ENCODE measurements at places on chromosomes 3 and 15.

- no peak for DNase-seq
Observed at GRCh38 chr3:59914251-59914650, 864.4 kb upstream of the CFAP20DC start.

- DNase-seq = no peak
Observed at GRCh38 chr15:68431792-68432401, at the start of gene ITGA11. TSS of gene ITGA11 (minus strand) at chr15:68432163. CDS start at chr15:68432066, 97 bp downstream.

DNA sequence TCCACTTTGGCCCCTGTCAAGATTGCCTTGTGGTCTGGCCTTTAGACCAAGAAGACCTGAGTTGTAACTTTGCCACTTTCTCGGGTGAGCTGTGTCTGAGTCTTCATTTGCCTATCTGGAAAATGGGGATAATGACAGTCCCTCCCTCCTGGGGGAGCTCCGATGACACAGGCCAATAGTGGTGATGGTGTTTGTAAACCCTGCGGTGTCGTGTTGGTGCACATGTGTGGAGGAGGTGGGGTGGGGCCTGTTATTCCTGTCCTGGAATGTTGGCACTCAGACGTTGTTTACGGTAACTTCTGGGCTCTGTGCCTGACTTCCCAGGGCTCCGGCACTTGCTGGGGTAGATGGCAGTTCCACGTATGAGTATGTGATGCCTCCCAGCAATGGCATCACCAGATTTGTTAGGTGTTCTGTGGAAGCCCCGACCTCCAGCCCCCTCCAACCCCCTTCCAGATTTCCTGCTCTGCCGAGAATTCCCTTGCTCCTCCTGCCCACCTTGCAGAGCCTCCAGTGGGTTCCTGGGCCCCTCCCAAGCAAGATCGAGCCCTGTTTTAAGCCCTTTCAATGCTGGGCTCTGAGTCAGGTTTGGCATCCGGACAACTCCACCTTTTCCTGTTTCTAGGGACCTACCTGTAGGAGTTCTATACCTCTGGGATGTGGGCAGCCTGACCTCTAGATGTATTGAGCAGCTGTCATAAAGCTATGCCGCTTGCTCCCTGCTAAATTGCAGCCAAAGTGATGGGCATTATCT is 31.4 kb downstream of the HRH1 start:
- peak; percentile 96 for DNase-seq

DNA sequence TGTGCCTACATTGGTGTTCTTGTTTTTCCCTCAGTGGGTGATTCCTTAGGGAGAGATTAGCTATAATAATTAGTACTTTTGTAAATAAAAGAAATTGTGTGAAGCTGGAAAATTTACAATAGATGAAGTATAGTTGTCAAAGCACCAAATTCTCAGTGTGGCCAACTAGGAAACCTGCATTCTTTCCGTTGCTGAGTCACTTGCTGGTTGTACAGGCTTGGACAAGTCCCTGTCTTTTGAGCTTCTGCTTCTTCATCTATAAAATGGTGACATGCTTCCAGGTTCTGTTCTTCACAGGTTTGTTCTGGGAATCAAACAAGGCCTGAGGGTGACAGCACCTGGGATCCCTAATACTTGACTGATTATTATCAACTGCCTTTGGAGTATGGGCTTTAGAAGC is 184.1 kb upstream of the HES1 start:
- no peak for DNase-seq

- no peak for DNase-seq
Observed at GRCh38 chr15:31017311-31017710, 25.9 kb upstream of the MTMR10 start.

Data from AG09319 (cell line).